Activated T-helper 2 cell treated with anti-CD3 and anti-CD28 coated beads, Interferon-gamma antibody, Interleukin-2, Interleukin-4, amounts not matched to agents 10 μg/mL and 5 μg/mL and 100 μg/mL, durations not matched to agents 14 hours and 24 hours and 36 hours (primary cell): ENCODE measurements at places on chromosomes 1 and 21. TPM values are rescaled to one million over a fixed set of nuclear protein-coding genes. Genes with fewer than 3 reads are reported as not detected.

- DNase-seq, result no peak
Observed at GRCh38 chr1:240008298-240008697, 83.4 kb upstream of the FMN2 start.

The PLPP3 gene
- total RNA-seq, result not detected in 2 replicates

DNA sequence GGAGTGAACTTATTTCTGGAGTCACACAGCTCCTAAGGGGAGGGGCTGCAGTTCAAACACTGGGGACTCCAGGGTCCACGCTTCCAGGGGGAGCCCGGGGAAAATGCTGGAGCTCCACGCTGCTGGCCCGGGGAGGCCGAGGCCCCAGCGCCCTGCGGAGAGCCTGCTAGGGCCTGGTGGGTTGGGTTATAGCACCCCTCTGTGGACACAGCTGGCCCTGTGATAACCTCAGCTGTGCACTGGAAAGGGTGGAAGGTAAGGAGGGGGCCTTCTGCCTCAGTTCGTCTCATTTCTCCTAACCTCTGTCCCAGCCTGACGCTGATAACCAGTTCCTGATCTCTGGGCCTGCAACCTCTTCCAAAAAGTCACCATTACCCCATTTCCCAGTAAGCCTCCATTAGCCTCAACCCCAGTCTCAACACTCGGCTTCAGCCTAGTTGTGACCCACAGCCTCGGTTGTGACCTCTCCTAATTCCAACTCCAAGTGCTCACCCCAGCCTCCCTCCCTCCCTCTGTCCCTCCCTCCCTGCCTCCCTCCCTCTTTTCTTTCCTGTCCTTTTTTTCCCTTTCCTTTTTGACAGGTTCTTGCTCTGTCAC, 7.1 kb downstream of the NBL1 start:
- DNase-seq, result peak; percentile 41

The AVPR1B gene
- not detected in 2 replicates for total RNA-seq

The G0S2 gene
- total RNA-seq, result 49.3 and 49.4 TPM in 2 replicates
